ENCODE measurements at places on chromosomes 6 and 20.

DNA sequence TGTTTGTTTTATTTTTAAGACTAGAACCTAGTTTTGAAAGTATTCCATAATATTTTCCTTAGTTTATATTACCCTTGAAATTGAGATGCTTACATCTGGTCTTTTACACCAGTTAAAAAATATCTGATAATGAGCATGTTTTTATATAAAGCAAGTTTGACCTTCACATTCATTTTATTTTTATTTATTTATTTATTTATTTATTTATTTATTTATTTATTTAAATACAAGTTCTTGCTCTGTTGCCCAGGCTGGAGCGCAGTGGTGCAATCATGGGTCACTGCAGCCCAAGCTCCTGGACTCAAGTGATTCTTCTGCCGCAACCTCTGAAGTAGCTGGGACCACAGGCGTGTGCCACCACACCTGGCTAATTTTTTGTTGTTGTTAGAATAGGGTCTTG, 52.8 kb upstream of the ADIG start:
- no peak for DNase-seq

GRCh38 chr20:38106461-38106860, 58.6 kb downstream of the TGM2 start:
- DNase-seq, result no peak

DNA sequence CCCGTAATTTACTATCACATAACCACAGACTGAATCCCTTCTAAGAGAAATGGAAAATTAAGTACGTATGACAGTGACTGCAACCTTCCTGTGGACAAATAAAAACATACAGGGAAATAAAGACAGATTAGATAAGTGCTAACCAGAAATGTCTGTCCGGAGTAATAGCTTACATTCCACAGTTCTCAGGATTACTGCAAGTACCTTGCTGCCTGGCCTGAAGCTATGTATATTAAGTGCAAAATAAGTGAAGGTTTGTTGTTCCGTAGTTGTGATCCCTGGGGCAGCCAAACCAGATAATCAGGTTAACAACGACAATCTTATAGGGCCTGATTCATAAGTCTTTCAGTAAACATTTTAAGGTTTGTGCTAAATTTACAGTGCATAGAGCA, 2.8 kb downstream of the NEDD9 start:
- DNase-seq, result no peak

GRCh38 chr6:73309535-73309784, 44.6 kb downstream of the DPPA5 start:
- no peak for DNase-seq

DNA sequence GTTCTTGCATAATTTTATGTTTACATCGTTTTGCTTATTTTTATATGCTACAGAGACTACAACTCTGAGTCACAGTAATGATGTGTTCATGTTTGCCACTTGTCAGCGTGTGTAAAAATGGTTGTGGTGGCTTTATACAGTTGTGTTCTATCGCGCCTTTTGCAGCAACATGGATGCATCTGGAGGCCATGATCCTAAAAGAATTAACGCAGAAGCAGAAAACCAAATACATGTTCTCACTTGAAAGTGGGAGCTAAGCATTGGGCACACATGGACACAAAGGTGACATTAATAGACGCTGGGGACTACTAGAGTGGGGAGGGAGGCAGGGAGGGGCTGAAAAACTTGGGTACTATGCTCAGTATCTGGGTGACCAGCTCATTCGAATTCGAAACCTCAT, 996 bp upstream of the SEC23B start:
- no peak for DNase-seq

DNA sequence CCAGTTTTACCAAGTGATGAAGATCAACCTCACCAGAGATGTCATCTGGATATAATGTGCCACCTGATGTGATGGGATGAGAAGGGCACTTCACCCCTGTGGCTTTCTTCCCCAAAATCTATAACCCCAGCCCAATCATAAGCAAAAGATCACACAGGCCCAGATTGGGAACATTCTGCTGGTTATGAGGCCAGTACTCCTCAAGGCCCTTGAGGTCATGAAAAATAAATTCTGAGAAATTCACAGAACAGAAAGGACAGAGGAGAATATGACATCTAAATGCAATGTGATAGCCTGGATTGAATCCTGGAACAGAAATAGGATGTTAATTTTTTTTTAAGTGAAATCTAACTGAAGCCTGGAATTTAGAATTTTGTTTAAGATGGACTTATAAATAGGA, 243.5 kb downstream of the CBLN4 start:
- no peak for DNase-seq

DNA sequence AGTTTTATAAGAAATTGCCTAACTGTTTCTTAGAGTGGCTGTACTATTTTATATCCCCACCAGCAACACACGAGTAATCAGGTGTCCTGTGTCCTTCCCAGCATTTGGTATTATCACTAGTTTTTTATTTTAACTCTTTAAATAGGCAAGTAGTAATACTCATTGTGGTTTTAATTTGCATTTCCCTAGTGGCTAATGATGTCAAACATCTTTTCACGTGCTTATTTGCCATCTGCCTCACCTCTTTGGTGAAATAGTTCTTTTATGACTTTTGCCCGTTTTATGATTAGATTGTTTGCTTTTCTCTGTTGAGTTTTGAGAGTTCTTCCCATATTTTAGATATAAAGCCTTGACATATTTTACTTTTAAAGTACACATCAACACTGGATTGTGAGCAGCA, 57.8 kb downstream of the GCLC start:
- no peak for DNase-seq

- DNase-seq, result no peak
Measured at GRCh38 chr6:136324686-136325380, 35.2 kb upstream of the BCLAF1 start.

DNA sequence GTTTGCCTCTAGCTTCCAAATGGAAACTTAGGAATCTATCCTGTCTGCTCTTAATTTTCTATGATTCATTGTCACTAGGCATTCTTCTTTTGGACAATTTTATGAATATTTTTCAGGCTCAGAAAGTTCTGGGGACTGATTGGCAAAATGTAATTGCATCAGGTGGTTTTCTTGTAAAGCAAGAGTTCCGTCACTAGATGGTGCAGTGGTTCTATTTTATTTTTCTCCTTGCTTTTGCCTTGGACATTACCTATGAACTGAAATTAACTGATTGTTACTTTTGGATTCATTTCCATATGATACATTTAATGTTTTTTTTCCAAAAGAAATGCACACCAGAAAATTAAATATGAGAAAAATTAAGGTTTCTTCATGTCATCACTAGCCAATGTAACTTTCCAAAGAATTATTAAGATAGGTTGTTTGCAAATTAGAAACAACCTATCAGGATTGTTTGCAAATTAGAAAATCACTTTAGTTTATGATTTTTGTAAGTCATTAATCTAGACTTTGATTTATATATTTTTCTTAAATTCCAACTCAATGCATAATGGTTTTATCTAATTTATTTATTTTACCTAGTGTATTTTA, 48.0 kb downstream of the TMEM170B start:
- no peak for DNase-seq

Measured in activated CD8-positive, alpha-beta memory T cell treated with anti-CD3 and anti-CD28 coated beads for 1 hour (primary cell).